ENCODE measurements at places on chromosomes 12 and 14.

GRCh38 chr12:9064201-9064814 lies 51.4 kb downstream of the A2M start:
- peak; percentile 44 for DNase-seq

DNA sequence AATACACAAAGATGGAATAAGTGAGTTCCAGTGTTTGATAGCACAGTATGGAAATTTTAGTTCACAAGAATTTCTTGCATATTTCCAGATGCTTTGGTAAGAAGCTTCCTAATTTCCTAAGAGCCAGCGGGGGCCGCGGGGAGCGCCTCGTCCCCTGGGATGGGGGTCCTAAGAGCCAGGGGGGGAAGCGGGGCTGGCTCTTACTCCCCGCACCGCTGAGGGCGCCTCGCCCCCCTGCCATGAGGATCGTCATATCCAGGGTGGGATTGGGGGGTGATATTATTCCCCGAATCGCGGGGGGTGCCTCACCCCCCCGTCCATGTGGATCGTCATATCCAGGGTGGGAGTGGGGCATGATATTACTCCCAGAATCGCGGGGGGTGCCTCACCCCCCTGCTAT lies 100.5 kb upstream of the GNG2 start:
- no peak for DNase-seq

GRCh38 chr12:110778833-110779577 lies 36.3 kb upstream of the PPP1CC start:
- DNase-seq, result no peak

DNA sequence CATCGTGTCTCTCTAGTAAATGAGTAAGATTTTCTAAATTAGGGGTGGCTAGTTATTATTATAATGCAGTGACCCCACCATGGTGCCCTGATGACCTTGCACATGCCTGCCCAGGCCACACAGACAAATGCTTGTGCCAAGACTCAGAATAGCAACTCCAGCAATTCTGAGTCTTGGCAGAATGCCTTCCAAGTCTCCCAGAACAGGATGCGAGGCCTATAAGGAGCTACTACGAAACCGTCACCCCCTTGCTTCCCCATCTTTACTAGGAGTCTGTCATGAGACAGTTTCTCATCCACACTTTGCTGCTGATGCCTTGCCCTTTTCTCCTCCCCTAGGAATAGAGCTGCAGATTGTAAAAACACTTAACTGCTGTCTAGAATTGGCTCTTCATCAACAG lies 559.9 kb downstream of the TRHDE start:
- DNase-seq, result no peak

DNA sequence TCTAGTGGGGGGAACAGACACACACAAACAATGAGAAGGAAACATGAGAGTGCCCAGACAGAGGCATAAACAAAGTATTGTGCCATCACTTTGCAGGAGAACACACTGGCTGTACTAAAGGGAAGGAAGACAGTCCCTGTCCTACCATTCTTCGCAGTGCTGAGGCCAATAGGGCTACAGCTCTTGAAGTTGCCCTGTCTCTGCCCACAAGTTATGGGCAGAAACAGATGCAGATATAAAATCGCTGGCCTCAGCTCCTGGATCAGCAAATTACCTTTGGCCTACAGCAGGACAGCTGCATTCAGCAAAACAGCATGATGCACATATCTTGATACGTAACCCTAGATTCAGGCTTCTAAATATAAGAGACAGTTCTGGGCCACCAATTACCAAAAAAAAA lies 23.0 kb upstream of the PRKAB1 start:
- DNase-seq, result no peak

GRCh38 chr12:38892976-38893375 lies 12.4 kb downstream of the CPNE8 start:
- DNase-seq, result no peak

DNA sequence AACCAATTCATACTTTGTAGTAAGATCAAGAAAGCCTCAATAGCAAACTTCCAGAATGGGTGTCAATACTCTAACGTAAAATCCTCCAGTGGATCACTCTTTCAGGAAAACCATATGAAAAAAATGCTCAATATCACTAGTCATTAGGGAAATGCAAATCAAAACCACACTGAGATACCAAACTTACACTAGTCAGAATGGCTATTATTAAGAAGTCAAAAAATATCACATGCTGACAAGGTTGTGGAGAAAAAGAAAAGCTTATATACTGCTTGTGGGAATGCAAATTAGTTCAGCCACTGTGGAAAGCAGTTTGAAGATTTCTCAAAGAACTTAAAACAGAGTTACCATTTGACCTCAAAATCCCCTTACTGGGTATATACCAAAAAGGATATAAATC lies 49.5 kb upstream of the ATXN7L3B start:
- DNase-seq, result no peak

DNA sequence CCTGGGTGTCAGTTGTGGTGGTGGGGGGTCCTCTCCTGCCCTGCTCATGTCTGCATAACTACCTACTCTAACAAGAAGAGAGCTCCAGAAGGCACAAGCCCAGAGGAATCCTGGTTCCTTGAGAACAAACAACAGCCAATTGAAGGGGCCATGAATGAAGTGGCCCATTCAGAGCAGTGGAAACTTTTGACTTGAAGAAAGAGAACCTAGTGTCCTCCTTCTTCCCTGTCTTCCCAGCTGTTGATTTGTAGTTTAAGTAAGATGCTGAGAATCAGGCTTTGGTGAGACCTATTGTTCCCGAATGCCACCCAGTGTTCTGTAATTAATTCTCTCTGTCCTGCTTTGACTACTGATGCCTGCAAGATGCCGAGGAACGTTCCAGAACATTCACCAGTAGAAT lies 79.2 kb downstream of the C14orf132 start:
- DNase-seq, result no peak

- DNase-seq, result no peak
These were observed 4.5 kb upstream of the MIA2 start for GRCh38 chr14:39229222-39229543.

- peak; percentile 59 for DNase-seq
These were observed 7.3 kb upstream of the IFI27L2 start for GRCh38 chr14:94136575-94137331.

DNA sequence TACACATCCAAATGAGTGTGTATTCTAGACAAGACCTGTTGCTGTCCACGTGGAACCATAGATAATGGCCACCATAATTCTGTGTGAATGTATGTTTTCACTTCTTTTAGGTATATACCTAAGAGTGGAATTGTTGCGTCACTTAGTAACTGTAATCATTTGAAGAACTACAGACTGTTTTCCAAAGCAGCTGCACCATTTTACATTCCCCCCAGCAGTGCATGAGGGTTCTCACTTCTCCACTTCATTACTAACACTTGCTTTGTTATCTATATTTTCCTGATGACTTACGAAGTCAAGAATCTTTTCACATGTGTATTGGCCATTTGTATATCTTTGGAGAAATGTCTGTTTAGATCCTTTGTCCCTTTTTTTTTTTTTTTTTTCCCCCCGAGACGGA lies 106.4 kb downstream of the SCFD1 start:
- no peak for DNase-seq

GRCh38 chr14:59632381-59632780 lies 55.8 kb upstream of the CCDC175 start:
- DNase-seq, result peak; percentile 82

- DNase-seq, result no peak
These were observed 250.0 kb upstream of the CLEC14A start for GRCh38 chr14:38505973-38506249.

DNA sequence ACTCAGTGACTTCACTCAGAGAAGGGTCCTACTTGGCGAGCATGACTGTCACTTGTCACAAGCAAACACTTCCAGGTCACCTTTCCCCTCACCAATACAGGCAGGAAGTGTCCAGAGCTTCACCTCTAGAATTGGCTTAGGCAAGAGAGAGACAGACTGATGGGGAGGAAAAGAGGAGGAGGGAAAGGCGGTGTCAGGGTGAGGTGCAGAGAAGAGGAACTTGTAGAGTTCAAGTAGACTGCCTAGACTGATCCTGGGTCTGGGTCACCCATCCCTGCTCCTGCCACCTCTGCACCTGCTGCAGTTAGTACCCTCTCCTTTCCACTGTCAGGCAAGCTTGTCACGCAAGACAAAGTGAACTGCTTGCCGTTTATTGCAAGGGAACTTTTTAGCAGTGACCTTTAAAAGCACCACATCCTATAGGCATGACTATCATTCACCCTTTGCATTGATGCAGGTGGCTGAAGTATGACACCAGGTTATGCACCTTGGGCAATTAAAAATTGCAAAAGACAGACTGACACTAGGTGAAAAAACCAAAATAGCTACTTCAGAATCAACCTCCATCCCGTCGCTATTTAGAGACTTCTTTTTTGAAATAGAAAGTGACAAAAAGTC lies 292.4 kb downstream of the SYT1 start:
- no peak for DNase-seq

GRCh38 chr14:101030586-101030985 lies 127.1 kb upstream of the RTL1 start:
- DNase-seq, result no peak

DNA sequence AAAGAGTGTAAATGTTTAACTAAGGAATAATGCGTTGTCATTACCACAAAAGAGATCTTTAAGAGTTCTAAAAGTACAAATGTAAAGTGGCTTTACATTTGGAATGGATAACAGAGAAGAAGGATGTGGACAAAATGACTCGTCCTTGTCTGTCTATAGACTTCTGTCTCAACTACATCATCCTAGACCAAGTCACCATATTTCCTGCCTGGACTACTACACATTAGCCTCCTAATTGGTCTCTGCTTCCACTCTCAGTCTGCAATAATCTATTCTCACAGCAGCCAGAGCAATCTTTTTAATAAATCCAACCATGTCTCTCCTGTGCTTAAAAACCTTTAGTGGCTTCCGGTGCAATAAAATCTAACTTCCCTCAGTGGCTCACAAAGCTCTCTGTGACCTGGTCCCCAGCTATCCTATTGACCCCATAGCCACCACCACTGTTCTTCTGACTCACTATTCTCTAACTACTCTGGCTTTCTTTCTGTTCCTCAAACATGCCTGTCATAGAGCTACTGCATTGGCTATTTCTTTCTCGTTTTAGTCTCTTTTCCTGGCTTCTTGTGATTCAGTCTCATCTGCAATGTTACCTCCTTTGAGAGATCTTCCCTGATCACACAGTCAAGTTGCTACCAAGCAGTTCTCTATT lies 91.1 kb downstream of the MYF5 start:
- no peak for DNase-seq

GRCh38 chr14:29684926-29685325 lies 242.7 kb downstream of the PRKD1 start:
- no peak for DNase-seq

- DNase-seq, result no peak
These were observed 103.9 kb downstream of the BTG1 start for GRCh38 chr12:92041742-92042141.

Measured in LNCaP clone FGC (cell line).